Natural killer cell treated with Interleukin-12 subunit alpha and Interleukin-12 subunit beta and Interleukin-15 and Interleukin-18, amount 100 ng/mL, for 72 hours (primary cell): ENCODE measurements at places on chromosomes 5 and 9. TPM values are rescaled to one million over a fixed set of nuclear protein-coding genes. Genes with fewer than 3 reads are reported as not detected.

DNA sequence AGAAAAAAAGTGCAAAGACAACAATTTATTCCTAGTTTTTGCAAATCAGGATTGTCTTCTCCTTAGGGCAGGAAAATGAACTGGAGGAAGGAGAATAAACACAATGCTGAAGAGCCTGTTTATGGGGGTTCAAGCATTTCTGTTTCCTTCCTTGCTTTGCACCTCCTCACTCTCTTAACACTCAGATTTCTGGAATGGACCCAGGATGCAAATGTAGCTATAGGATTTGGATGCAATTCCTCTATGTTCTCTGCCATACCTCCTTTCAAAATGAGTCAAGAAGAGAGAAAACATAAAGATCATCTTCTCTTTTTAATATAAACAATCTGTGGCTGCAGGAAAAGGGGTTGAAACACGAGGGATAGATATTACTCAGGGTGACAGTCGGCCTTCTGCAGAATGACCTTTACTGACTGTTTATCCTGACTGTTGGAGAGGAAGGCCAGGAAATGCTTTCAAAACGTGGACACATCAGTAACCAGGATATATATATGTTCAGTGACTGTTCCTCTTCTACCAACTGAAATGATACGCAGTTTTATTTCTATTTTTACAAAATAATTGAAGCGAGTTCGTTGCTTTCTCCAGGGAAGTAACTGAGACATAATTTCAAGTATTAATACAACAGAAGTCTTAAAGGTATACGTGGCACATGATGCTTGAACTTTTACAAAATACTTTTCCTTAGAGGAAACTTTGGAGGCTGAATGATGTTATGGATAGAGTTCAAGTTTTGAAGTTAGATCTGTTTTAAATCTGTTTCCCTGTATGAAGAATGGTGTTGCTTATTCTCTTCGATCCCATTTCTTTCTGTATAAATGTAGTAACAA is 44.4 kb downstream of the ACTBL2 start:
- DNase-seq: no peak

- no peak for DNase-seq
Observed at GRCh38 chr5:74762599-74762998, 4.3 kb downstream of the GFM2 start.

LYSMD3 gene
- total RNA-seq: 16.2 TPM

RANBP6 gene
- total RNA-seq: 19.3 TPM

DNA sequence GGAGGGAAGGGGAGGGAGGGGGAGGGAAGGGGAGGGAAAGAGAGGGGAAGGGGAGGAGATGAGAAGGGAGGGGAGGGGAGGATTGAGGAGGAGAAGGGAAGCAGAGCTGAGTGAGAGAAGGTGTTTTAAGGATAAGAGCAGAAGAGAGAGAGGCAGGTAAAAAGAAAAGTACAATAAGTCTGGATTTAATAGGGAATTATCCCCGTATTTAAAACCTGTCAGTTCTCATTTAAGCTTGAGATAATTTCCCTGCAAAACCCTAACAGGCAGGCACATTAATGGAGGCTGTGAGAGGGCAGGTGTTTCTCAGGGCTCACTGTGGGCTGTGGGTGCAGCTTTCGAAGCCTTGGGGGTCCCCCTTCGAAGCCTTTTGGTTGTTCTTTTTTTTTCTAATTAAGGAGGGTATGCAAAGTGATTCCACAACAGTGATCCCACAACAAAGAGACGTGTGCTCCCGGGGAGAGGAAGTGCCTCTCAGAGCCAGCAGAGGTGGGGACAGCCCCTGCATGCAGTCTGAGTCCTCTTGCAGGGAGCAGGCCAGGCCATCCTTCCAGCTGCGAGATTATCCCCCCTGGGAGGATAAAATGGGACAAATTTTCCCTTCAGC is 317.9 kb upstream of the IRX1 start:
- no peak for DNase-seq

GABRA1 gene
- total RNA-seq: not detected

CDC14B gene
- 3.1 TPM for total RNA-seq

OTP gene
- total RNA-seq: not detected

PCDHGA4 gene
- total RNA-seq: 0.50 TPM

DNA sequence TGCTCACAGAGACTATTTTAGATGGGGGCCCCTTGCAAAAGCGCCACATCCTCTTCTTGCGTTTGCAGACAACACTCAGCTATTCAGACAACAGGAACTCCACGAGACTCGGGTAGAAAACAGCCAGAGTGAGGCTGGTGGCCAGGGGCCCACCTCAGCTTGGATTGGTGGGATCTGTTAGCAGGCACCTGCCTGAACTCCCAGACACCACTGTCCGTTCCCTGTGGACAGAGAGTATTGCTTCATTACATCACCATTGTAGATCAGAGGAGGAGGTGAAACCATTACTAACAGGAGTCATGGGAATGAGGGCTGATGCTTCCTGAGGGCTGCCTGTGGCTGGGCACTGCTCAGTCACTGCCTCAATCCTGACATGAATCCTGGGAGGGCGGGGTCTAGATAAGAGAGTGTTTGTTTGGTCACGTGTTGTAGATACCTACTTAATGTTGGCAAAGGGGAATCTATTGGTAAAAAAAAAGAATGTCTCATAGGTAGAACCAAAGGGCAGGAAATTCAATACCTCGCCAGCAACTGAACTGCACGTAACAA is 4.4 kb upstream of the RAPGEF1 start:
- no peak for DNase-seq
